ENCODE measurements at places on chromosomes 5 and 9.

DNA sequence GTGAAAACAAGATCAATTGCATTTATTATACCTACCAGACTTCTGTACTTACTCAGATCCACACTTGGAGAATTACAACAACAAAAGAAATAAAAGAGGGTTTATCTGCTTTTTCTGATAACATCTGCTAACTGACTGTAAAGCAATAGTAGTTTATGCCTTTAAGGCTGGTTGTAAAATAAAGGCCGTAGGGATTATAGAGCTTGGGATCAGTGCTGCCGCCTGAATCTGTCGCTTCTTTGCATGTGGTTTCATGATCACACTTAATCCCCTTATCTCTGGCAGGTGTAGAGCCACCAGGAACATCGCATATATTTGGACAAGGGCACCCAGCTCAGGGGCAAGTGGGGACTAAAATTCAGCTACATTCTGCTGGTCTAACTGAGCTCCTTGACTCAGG, 146.7 kb downstream of the CCDC192 start:
- no peak for DNase-seq

- DNase-seq, result no peak
Measured at GRCh38 chr5:152683205-152683604, 278.1 kb upstream of the NMUR2 start.

- DNase-seq, result no peak
Measured at GRCh38 chr9:114594136-114594535, 6.6 kb downstream of the ATP6V1G1 start.

DNA sequence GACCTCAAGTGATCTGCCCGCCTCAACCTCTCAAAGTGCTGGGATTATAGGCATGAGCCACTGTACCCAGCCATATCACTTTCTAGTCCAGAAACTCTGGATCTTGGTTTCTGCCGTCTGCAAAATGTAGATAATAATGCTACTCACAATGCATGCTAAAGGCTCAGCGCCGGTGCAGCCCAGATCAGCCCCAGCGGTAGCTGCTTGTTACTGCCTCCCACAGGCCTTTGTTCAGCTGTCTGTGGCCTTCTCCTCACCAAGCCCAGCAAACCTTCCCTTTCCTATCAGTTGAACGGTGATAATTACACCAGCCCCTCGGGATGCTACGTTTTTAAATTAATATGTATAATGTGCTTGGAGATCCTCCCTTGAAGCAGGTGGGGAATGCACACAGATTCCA, 26.2 kb upstream of the MSX2 start:
- no peak for DNase-seq

GRCh38 chr9:126973651-126974529, 59.3 kb downstream of the RALGPS1 start:
- DNase-seq, result no peak

DNA sequence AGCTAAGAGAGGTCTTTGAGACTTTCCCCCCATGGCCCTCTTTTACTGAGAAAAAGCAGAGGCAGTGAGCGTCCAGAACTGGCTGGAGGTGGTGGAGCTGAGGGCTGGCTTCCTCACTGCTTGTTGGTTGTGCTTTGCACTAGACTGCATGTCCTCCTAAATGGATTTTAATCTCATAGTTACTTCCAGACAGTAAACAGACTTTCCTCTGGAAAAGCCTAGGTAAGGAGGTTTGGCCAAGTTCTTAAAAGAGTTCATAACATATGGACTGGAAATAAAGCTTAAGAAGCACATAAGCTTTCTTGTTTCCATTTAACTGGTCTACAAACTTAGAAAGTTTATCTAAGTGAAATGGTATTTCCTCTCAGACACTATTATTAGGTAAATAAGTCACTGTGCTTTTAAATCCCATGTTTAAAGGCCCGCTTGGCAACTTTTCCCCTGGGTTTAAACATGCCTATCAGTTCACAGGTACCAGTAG, 2.0 kb downstream of the ASPN start:
- DNase-seq, result no peak

DNA sequence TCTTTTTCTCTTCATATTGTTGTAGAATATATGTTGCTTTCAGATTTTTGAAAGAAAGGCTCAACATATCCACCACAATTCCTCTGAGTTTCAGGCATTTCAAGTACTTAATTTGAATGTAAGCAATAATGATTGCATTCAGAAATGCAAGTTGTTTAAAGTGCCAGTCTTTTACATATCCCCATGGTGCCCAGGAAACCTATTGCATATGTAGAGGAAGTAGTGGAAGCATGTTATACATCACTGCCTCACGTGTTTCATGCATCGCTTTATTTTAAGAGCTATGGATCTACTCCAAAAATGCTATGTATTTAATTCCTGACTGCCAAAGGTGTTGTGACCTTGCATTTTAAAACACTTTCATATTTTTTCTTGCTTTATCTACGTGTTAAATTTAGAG, 28.1 kb downstream of the CPEB4 start:
- DNase-seq, result no peak

DNA sequence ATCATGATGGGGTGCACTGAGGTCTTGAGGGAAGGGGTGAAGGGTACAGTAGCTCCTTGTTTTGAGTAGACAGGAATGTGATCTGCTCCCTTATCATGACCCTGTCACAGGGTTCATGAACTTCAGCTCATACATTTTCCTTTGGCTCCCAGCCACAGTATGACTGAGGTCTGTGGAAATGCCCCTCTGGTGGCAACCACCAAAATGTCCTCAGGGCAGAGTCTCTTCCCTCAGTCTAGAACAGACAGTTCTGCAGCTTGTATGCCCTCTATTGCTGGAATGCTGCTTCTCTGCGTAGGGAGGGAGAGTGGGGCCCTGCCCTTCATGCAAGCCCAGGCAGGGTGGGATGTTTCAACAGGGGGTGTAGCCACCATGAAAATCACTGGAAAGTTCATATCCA, 53.8 kb upstream of the SNCAIP start:
- no peak for DNase-seq

GRCh38 chr9:122551371-122551770, 1.5 kb upstream of the OR1N2 start:
- no peak for DNase-seq

DNA sequence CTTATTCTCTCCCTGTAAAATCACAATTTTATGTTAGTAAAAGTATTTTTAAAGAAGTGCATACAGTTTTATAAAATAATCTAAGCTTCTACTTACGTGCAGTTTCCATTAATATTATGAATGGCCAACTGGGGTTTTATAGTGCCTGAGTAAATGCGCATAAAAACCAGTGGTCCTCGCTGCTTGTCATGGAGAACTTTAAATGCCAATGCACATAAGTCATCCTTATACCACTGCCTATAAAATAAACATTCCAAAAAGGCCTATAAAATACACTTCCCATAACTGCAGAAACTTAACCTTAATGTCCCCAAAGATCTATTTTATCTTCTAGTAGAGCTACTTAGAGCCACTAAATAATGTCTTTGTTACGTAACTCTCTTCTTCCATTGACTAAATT, 28.5 kb downstream of the GFM2 start:
- no peak for DNase-seq

DNA sequence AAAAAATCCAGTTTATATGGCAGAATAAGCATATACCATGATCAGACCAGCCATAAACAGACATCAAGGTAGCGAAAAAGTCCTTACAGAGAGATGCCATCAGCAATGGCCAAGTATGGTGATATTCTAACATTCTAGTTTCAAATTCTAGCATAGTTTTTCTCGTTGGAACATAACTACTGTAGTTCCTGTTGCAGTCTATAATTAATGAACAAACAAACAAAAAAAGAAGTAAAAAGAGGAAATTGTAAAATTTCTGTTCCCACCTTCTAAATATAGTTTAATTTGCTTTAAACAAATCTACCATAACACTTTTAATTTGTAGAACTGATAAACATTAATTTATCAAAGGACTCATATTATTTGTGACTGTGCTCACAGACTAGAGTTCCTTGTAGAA, 9.9 kb upstream of the CD180 start:
- no peak for DNase-seq

All from CD4-positive, alpha-beta T cell treated with Interleukin-6 for 4 hours (primary cell).